Stimulated activated CD4-positive, alpha-beta T cell treated with anti-CD3 and anti-CD28 coated beads, Interleukin-12 subunit alpha, Interleukin-12 subunit beta, amount 100 ng/mL, for 48 hours (primary cell): ENCODE measurements at places on chromosomes 7 and 10.

DNA sequence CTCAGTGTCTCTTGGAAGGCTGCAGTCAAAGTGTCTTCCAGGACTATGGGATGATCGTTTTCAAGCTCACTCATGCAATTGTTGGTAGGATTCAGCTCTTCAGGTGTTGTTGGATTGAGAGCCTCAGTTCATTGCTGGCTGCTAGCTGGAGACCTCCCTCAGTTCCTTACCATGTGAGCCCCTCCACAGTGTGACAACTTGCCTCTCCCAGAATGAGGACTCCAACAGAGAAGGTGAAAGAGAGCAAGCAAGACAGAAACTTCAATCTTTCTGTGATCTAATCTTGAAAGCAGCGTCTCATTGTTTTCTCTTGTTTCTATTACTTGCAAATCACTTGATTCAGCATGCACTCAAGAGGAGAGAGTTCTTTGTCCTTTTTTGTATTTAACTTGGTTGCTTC lies 22.5 kb downstream of the MGAM start:
- no peak for DNase-seq

GRCh38 chr7:20401861-20402746 lies 71.4 kb downstream of the ITGB8 start:
- no peak for DNase-seq

DNA sequence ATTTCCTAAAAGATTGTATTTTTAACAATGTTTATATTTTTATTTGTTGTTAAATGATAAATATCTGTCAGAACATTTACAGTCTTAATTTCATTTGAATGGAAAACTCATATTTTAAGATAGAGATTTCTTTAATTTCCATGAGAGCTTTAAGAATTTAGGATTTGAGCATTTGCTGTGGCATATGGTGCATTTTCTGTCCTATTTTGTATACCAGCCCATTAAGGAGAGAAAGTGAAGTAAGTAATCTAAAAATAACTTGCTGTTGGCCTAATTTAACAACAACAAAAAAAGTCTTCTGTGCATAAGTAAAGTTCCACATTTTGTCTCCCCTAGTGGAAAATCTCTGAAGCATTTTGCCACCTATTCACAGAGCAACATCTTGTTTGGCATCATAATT lies 190.9 kb upstream of the PPP1R3A start:
- DNase-seq = no peak

DNA sequence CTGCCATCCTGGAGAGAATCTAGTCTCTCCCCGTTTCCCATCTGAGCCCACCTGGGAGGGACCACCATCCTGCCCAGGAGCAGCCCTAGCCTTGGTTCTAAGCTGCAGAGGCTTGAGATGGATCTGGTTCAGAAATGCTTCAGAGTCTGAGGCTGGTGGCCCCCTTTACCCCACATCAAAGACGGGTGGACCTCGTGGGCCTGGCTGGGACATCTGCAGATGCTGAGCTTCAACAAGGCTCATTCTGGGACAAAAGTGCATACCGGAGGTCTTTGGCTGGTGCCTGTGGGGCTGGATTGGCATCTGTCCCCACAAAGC lies 4.9 kb upstream of the IRF5 start:
- DNase-seq = no peak

DNA sequence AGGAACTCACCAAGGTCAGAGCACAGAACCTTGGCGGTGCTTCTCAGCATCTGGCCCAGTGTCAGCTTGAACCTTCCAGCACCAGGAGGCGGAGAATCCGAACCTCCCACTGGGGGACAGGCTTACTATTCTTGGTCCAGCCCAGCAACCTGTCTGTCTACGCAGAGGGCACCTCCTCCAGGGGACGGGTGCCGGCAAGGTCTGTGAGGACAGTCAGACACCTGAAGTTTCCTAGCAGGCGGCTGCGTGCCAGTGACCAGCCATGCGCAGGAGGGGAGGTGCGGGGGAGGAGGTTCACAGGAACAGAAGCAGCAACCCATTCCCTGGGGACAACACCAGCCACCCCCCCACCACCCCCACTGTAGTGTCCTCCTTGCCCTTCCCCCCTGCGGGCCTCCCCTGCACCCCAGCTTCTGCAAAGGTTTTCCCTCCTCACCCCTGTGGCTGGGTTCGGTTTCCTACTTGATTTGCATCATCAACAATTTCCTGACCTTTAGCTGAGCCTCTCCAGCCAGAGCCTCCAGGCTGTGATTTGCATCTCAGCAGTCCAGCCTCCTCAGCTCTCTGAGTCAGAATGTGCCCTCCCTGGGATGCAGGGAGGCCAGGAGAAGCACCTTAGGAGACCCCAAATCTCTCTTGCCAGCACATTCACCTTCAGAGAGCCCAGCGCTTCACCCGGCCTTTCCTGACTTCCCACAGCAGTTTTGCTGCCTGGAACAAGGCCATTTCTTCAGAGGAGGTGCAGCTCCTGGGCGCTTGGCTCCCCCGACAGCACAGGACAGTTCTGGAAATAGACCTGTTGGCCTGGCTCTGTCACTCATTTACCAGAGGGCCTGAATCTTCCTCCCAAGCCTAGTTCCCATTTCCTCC lies 107.5 kb upstream of the NPS start:
- no peak for DNase-seq

GRCh38 chr10:58331646-58332045 lies 3.2 kb upstream of the UBE2D1 start:
- DNase-seq = no peak

DNA sequence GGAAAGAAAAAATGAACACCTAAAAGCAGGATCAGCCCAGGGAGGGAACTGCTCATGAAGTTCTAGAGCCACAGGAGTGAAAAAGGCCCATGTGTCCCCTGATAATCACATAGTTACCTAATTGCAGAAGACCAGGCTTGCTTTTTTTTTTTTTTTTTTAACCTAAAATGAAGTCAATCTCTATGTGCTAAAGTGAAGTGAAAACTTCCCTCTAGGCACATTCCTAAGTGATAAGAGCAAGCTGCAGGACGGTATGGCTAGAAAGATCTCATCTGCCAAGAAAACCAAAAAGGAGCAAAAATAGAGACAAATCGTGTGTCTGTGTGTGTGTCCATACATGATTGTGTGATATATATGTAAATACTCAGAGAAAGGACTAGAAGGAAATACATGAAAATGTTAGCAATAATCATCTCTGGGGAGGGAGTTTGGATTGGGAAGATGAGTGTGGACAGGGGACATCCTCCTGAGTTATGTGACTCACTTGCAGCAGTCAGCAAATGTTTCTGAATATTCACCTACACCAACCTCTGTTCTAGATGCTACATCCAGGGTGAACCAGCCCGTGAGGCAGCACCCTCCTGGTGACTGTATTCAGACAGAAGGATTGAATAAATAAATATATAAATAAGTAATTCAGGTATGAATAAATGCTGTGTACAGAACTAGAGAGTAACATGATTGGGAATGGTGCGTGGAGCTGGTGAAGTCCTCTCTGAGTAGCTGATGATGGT lies 76.4 kb downstream of the C10orf90 start:
- DNase-seq = no peak

- no peak for DNase-seq
Measured at GRCh38 chr10:98062424-98062823, 32.0 kb upstream of the CRTAC1 start.

GRCh38 chr7:38178695-38179344 lies 775 bp downstream of the STARD3NL start:
- DNase-seq = no peak

- DNase-seq = peak; percentile 60
Measured at GRCh38 chr10:102835007-102835482, 2.2 kb downstream of the CYP17A1 start.

DNA sequence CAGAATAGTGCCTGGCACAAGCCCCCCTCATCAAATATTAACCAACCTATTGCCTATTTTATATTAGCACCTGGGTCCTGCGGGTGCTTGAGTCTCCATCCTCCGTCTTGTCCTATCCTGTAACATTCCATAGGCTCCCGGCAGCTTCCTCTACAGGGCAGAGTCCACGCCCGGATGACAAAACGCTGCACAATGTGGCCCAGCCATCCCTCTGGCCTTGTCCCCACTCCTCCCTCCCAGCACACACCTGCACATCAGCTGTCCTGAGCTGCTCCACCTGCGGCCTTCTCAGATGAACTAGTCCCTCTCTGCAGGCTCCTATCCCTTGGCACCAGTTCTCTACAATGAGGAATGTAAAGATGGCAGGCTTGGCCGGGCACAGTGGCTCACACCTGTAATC lies 153.5 kb upstream of the PDE1C start:
- DNase-seq = no peak

- no peak for DNase-seq
Measured at GRCh38 chr10:123636598-123637325, 29.4 kb upstream of the GPR26 start.

DNA sequence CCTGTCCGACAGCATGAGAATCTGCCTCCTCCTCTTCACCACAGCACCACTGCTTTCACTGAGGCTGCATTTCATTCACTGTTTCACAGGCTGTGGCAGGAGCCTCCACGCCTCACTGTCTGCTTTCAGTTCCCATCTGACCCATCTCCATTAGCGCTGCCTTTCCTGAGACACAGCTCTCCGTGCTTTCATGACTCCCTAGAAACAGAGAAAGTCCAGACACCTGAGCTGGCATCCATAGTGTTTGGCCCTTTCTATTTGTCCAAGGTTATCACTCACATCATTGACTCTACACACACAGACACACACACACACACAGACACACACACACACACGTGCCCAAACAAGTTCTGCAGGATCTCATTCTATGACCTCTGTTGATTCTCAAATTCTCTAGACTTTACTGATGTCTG lies 5.2 kb downstream of the LGI1 start:
- no peak for DNase-seq

- no peak for DNase-seq
Measured at GRCh38 chr7:17103170-17103569, 195.3 kb upstream of the AHR start.

- no peak for DNase-seq
Measured at GRCh38 chr10:124226271-124227054, 133.1 kb upstream of the CHST15 start.

- DNase-seq = no peak
Measured at GRCh38 chr10:72063703-72064391, 24.5 kb downstream of the SPOCK2 start.

DNA sequence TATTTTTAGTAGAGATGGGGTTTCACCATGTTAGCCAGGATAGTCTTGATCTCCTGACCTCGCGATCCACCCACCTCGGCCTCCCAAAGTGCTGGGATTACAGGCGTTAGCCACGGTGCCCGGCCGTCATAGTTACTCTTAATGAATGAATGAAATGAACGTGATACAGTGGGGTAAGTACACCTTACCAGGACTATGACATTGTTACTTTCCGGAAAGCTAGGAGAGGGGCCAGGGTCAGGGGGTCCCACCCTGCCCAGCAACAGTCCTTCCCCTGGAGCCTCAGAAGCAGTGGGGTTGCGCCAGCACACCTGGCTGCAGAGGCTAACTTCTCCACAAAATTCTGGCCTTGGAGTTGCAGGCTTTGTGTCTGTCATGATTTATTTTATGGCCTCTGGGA lies 21.4 kb downstream of the VSTM4 start:
- no peak for DNase-seq

GRCh38 chr7:157980774-157981173 lies 606.8 kb downstream of the PTPRN2 start:
- no peak for DNase-seq

DNA sequence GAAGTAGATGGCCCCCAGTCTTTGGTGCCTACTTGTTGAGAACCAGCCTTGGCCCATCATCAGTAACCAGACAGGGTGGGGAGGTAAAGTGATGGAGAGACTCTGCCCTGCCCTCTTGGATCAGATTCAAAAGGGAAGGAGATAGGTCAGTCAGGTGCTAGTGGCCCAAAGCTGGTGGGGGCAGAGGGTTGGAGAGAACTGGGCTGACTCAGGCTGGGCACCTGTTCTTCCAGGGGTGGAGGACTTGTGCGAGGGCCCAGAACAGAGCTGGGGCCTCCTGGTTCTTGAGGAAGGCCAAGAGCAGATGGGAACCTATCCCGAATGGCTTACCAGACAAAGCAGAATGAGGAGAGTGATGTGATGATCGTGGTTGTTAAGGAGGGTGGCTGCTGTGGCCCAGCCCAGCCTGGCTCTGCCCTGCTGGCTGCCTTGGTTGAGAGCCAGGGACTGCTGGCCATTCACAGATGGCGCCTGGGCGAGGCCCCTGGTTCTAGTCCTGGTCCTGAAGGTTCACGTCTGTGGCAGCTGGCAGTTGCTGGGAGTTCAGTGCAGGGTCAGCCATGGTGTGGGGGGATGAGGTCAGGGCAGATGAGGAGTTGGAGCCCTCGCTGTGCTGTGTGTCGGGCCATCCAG lies 36.6 kb downstream of the PALD1 start:
- no peak for DNase-seq

DNA sequence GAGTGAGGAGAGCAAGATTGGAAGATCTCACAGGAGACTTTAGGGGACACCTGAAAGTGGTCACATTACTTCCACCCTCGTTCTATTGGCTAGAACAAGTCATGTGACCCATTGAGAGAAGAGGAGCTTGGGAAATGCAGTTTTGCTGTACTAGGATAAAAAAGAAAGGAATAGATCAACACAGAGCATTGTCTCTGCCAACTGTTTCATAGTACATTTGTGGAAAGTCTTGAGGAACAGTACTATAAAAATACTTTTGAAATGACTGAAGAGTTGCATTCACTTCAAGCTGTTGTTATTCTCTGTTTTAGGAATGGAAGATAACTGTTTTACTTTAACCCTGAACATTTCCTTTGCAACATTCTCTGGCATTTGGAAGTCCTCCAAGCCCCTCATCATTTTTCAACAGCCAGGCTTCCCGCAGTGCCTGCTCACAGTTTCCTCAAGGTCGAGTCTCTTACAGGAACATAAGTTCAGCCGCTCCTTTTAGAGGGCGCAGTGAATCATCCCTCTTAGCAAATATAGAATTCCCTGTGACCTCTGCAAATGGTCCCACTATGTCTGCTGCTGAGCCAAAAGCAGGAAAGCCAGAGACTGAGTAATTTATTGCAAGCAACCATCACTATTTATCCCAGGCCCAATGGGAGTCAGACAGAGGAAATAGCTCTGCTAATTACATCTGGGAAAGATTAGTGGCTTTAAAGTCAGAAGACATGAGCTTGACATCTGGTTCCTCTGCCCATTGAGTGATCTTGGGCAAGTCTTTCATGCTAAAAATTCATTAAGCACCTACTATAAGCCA lies 40.7 kb downstream of the MRPL32 start:
- DNase-seq = no peak

- DNase-seq = no peak
Measured at GRCh38 chr7:90604383-90604782, 8.3 kb downstream of the CDK14 start.

GRCh38 chr10:100442548-100442947 lies 20.3 kb upstream of the WNT8B start:
- DNase-seq = no peak

DNA sequence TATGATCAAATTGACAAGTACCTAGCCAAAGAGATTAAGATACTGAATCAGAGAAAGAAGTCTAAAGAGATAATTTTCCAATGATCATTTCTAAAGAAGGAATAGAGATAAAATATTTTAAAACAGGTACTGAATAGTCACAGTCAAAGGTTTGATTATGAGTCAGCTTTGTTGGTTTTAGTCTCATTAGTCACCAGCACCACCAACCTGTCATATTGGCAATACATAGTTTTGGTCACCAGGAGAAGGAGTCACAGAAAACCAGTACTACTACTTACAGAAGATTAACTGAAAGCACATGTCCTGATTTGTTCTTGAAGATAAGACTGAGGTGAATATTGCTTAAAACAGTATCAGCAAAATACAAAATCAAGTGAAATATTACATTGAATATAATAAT lies 34.6 kb downstream of the ZEB1 start:
- peak; percentile 28 for DNase-seq

GRCh38 chr7:151736403-151736909 lies 140.5 kb downstream of the PRKAG2 start:
- no peak for DNase-seq

- no peak for DNase-seq
Measured at GRCh38 chr7:117862378-117862777, 10.9 kb downstream of the CTTNBP2 start.
